ENCODE measurements at places on chromosomes 5 and 9.
A peak's percentile ranks its signal among the peaks of the same experiment; 100 is the strongest.

DNA sequence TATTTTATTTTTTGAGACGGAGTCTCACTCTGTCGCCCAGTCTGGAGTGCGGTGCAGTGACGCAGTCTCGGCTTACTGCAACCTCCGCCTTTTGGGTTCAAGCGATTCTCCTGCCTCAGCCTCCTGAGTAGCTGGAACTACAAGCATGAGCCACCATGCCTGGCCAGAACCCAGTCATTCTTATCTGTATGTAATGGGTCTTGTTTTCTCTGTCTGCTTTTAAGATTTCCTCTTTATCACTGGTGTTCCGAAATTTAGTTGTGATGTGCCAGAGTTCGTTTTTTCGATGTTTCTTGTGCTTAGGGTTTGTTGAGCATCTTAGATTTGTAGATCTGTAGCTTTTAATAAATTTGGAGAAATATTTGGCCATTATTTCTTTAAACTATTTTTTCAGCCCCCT lies 19.2 kb downstream of the SLC25A25 start:
- H3K27me3 ChIP-seq, result no peaks in the 10 kb centered on the region
- peaks cover 21% of the 10 kb centered on the region for H3K4me1 ChIP-seq
- no peaks in the 10 kb centered on the region for H3K36me3 ChIP-seq
- no peak overlapping the region for H3K27ac ChIP-seq
- no peak overlapping the region for H3K4me3 ChIP-seq

DNA sequence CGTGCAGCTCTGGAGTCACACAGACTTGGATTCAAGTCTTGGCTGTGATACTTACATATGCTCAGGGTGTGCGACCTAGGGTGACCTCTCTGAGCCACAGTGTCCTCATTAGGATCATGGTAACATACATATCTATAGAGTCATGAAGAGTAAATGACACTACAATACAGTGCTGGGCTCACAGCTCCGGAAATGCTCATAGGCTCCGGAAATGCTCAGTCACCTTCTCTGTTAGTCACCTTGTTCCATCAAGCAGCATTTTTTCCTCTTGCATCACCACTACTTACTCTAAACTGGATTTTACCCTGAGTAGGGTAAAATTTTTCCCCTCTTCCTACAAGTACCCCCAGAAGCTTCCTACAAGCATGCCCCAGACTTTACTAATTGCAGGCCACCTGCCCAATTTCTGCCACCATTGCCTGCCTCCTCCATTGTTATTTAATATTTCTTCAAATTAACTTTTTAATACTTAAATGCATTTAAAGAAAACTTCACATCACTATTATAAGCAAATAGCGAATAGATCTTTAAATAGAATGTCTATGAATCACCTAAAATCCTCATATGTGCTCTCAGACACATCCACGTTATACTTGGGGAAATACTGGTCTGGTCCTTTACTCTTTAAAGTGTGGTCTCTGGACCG lies 147.6 kb upstream of the SPRY4 start:
- no peaks in the 10 kb centered on the region for H3K27me3 ChIP-seq
- no peak overlapping the region for H3K4me3 ChIP-seq
- DNase-seq, result no peak
- H3K27ac ChIP-seq, result no peak overlapping the region
- no peaks in the 10 kb centered on the region for H3K36me3 ChIP-seq

DNA sequence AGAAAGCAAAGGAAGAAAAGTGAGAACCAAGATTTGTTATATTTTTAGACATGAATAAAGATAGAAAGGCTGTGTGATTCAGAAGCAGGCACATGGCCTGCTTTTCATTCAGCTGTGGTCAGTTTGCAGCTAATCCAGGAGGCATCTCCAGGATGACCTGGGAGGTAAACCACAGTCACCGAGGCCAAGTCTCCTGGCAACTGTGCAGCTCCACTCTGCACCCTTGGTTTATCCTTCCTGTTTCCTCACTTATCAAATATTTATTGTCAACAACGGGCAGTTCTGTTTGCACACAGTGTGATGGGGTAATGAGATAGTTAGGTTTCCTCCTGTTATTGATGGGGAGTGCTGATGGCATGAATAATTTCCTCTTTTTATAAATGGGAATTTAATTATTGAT lies 243.0 kb downstream of the PSAT1 start:
- H3K4me1 ChIP-seq, result no peaks in the 10 kb centered on the region
- no peaks in the 10 kb centered on the region for H3K27me3 ChIP-seq
- no peak for DNase-seq

DNA sequence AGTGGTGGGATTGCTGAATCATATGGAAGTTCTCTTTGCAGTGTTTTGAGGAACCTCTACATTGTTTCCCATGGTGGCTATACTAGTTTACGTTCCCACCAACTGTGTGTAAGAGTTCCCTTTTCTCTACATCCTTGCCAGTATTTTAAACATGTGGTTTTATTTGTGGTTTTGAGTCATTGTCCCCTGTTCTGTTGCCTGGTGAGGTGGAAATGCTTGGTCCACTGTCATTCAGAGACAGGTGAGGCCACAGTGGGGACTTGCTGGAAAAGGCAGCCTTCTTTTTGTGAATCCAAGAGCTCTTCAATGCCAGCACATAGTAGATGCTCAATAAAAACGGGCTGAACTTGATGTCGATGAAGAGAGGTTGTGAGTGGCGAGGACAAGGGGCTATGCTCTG lies 44.2 kb downstream of the SH3PXD2B start:
- peak overlapping the region; percentile 93 for H3K27ac ChIP-seq
- H3K27me3 ChIP-seq, result no peaks in the 10 kb centered on the region
- peaks cover 30% of the 10 kb centered on the region for H3K4me1 ChIP-seq

- DNase-seq, result no peak
- H3K4me3 ChIP-seq, result no peak overlapping the region
- H3K36me3 ChIP-seq, result no peaks in the 10 kb centered on the region
- no peak overlapping the region for H3K27ac ChIP-seq
These were observed 17.0 kb downstream of the NIM1K start for GRCh38 chr5:43209060-43209459.

DNA sequence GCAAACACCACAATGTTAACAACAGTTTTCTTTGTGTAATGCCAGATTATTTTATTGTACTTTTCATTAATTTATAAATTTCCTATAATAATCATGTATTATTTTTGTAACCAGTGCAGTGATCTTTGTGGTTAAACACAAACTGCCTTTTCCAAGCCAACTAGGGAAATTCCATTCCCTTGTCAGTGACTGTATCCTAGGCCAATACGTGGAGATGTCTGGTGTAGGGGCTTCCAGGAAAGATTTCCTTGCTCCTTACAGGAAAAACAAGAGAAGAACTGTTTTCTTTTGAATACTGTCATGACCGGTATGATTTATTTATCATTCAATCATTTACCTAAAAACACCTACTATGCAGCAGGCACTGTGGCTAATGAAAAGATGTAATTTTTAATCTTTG lies 31.4 kb downstream of the FANCC start:
- no peaks in the 10 kb centered on the region for H3K4me1 ChIP-seq
- H3K27ac ChIP-seq, result no peak overlapping the region
- H3K27me3 ChIP-seq, result no peaks in the 10 kb centered on the region
- no peak overlapping the region for H3K4me3 ChIP-seq
- DNase-seq, result no peak
- no peaks in the 10 kb centered on the region for H3K36me3 ChIP-seq

- H3K27ac ChIP-seq, result no peak overlapping the region
- H3K4me3 ChIP-seq, result no peak overlapping the region
- no peaks in the 10 kb centered on the region for H3K4me1 ChIP-seq
- DNase-seq, result no peak
These were observed 37.9 kb upstream of the SH3PXD2B start for GRCh38 chr5:172492097-172492840.

- no peaks in the 10 kb centered on the region for H3K4me1 ChIP-seq
- H3K36me3 ChIP-seq, result no peaks in the 10 kb centered on the region
- H3K27me3 ChIP-seq, result no peaks in the 10 kb centered on the region
- no peak for DNase-seq
These were observed 281.1 kb downstream of the MRPS30 start for GRCh38 chr5:45089870-45090269.

DNA sequence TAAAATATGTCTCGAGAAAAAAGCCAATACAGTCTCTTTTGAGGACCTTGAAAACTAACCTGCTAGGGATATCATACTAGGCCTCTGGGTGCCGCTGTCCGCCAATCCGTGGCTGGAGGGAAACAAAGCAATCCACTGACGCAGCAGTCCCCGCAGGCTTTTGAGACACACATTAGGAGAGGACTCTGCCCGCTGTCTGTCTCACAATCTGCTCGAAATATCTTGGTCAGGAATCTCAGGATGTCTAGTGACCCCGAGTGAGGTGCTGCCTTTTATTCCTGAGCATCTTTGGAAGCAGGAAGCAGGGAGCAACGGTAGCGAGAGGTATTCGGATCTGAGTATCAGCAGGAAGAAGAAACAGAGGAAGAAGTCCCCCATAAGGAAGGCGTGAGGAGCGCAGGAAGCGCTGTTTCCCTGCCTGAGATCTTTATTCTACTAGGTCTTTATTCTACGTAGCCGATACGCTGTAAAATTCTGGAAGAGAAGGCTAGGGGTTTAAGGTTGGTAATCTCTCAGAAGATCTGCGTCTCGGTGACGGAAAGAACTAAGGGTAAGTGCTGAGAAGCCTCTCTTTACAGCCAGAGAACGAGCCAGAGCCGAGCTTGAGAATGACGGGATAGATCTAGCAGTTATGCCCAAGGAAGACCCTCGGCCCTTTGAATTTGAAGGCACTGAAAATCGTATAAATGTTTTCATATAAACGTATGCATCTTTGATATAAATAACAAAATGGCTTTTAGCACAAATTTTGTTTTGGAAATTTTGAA lies 4.0 kb upstream of the PCDHGA1 start:
- H3K27me3 ChIP-seq, result no peaks in the 10 kb centered on the region
- DNase-seq, result peak; percentile 58
- no peaks in the 10 kb centered on the region for H3K4me1 ChIP-seq
- no peaks in the 10 kb centered on the region for H3K36me3 ChIP-seq
- H3K4me3 ChIP-seq, result peak overlapping the region; percentile 29

DNA sequence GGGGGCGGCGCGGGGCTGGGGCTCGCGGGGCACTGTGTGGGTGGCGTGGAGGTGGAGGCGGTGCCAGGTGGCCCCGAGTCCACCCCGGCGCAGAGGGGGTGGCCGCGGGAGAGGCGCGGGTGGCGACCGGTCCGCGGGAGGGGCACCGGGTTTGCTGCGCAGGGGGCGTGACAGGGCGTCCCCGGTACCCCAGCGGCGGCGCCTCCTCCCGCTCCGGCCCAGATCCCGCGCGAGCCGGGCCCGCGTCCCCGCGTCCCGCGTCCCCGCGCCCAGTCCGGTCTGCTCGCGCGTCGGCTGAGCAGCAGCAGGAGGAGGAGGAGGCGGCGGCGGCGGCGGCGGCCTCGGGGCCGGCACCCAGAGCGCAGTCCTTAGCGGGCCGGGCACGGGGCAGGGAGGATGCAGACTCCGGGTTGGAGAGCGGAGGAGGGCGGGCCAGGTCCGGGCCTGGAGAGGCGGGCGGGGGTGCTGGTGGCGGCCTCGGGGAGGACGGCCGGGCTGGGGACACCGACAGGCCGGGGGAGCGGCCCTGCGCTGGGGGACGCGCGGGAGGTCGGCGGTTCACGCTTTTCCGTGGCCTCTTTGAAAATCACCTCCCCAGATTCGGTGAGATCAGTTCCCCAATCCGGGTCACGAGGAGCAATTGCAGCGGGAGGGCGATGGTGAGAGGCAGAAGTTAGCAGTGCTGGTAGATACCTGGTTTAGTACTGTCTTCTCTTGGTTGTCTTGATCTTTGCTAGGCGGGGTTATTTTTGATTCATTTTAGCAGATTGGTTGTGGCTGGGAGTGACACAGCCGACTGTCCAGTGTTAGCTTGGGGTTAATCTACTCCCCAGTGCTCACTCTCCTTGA lies 1.7 kb downstream of the TRIO start:
- peaks cover 14% of the 10 kb centered on the region for H3K4me1 ChIP-seq
- peak overlapping the region; percentile 99 for H3K27ac ChIP-seq
- H3K27me3 ChIP-seq, result no peaks in the 10 kb centered on the region
- peak; percentile 72 for DNase-seq
- no peaks in the 10 kb centered on the region for H3K36me3 ChIP-seq

DNA sequence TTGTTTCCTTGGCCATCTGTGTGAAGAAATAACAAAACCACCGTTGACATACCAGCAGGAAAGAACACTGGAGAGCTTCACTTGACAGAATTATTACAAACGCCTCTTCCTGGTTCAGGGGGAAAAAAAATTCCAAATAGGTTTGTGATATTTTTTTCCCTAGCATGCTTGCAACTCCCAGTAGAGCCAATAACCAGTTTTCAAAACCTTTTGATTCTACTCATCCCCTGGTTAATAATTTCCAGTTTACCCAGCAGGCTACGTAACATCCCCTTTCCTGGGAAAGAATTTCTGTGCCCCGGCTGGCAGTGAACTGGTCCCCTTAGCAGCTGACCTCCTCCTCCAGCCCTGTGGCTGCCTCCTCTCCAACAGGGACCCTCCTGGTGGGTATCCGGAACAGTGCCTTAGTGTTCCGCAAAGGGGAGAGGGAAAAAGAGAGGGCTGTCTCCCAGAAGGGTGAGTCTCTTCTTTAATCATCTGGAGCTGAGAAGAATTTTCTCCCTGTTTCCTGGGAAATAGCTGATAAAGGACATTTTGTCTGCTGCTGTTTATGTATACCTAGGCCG lies 72.8 kb upstream of the BOD1 start:
- H3K27me3 ChIP-seq, result no peaks in the 10 kb centered on the region
- no peak for DNase-seq
- H3K4me3 ChIP-seq, result no peak overlapping the region

DNA sequence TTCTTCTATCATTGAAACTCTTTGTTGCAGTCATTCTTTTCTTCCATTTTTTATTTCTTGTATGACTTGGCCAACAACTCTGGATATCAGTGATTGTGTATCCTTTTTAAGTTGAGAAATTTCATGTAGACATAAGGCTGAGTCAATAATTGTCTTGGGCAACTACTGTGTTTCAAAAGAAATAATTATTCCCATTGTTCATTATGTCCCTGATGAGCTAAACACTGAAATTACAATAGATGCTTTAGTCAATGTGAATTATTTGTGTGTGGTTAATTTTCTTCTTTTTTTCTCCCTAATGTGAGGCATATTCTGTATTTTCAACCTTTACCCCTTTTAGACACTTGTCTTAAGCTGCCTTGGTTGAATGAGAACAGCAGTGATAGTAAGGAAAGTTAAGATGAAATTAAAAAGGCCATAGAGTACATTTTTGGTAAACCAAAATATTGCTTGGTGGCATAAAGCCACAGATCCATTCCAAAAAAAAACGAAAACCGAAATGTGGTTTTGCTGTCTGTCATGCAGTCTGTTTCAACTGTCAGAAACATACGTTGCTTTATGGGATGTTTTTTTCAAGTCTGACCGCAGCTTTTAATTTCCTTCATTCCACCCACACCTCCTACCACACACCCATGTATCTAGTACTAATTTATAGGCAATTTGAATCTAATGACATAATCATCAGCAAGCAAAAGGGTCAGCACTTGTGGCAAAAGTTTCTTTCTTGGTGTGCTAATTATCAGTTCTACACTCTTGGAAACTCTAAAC lies 21.1 kb downstream of the TLE4 start:
- DNase-seq, result no peak
- H3K4me1 ChIP-seq, result no peaks in the 10 kb centered on the region
- H3K27me3 ChIP-seq, result no peaks in the 10 kb centered on the region
- H3K36me3 ChIP-seq, result no peaks in the 10 kb centered on the region
- H3K4me3 ChIP-seq, result no peak overlapping the region

Data from uterus (tissue), 4 donors.